ENCODE measurements at places on chromosomes 6 and 20.

DNA sequence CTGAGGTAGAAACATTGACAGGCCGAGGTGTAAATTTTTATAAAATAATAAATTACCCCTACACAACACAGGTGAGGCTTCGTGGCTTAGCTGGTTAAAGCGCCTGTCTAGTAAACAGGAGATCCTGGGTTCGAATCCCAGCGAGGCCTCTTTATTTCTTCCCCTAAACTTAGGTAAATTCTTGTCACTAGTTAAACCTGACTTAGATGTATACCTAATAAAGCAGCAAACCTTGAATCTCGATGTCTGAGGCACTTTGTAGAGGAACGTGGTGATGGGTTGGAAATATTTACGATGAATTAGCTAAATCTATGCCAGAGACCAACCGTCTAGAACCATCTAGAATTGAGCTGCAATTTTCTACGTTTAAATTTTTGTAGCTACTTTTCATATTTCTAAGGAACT lies 185.6 kb downstream of the OR2B2 start:
- DNase-seq = no peak

- DNase-seq = no peak
These were observed 24.2 kb downstream of the UNC5CL start for GRCh38 chr6:41014780-41015179.

DNA sequence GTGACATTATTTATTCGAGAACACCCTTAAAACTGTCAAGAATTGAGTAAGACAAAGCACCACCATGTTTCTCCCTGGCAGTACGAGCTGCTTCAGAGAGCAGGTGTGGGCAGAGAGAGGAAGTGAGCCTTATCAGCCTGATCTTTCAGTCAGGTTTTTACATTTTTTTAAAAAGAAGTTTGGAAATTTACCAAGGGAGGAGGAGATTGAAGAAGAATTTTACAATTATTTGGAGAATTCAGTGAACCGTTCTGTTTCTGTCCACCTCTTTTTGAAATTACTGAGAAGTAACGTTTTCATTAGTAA lies 75.5 kb downstream of the ZDHHC14 start:
- no peak for DNase-seq

DNA sequence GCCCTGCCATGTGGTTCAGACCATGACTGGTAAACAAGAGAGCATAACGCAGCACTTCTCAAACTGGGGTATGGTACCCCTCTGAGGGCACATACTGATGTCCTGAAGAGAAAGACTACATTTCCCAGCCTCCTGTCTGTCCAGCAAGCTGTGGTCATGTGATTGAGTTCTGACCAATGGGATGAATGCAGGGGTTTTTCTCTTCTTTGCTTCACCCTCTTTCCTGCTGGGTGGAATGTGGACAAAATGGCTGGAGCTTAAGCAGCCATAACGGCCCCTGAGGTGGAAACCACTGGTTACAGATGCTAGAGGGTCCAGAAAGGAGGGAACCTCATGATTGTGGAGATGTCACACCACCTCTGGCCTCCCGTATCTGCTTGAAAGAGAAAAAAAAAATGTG lies 19.4 kb upstream of the KCNB1 start:
- no peak for DNase-seq

- no peak for DNase-seq
These were observed 146.5 kb downstream of the PREX1 start for GRCh38 chr20:48681201-48681872.

- no peak for DNase-seq
These were observed 263.5 kb downstream of the TFAP2A start for GRCh38 chr6:10151144-10151915.

DNA sequence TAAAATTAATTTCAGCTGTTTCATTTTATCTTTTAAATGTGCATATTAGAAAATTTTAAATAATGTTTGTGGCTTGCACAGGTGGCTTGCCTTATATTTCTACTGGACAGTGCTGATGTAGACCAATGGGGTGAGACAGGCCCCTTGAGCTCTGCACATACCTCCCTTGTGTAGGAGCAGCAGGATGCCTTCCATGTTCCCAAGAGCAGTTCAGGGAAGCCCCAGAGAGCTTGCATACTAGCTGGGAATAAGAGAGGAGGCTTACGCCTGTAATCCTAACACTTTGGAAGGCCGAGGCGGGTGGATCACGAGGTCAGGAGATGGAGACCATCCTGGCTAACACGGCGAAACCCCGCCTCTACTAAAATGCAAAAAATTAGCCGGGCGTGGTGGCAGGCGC lies 61.4 kb downstream of the RFPL4B start:
- no peak for DNase-seq

GRCh38 chr6:18362058-18362561 lies 25.0 kb upstream of the RNF144B start:
- no peak for DNase-seq

- peak; percentile 75 for DNase-seq
These were observed 7.8 kb downstream of the KCNG1 start for GRCh38 chr20:51014797-51015722.

All from mucosa of descending colon (tissue), 3 donors.